ENCODE measurements at places on chromosomes 11 and 22. TPM values are rescaled to one million over a fixed set of nuclear protein-coding genes. Genes with fewer than 3 reads are reported as not detected.

Gene NF2
- 45.0 TPM for total RNA-seq

Gene C22orf42
- not detected for total RNA-seq

Gene ISX
- not detected for total RNA-seq

Gene CRYBB2
- total RNA-seq: not detected

Gene FJX1
- not detected for total RNA-seq
